Globus pallidus (tissue), 1 donor: ENCODE measurements at places on chromosomes 1 and 21.

DNA sequence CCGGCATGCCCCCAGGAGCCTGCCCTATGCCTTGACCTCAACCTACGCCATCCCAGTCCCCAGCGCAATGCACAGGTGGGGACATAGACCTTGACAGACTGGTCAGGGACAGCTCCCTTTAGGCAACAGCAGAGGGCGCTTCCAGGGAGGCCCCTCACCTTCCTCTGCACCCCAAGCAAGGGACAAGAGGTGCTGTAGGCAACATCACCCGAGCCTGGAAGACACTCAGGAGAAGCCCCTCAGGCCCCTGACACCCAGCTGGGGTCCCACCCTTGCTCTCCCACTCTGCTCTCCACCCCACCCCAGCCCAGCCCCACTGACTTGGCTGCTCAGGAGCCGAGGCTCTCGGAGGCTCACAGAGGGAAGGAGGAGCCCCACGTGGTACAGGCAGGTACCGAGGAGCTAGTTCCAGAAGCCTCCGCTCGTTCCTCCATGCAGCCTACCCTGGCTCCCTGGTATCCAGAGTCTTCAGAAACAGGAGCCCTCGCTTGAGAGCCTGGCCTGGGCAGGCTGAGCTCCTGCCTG lies 2.4 kb upstream of the WNT3A start:
- no peak for DNase-seq

DNA sequence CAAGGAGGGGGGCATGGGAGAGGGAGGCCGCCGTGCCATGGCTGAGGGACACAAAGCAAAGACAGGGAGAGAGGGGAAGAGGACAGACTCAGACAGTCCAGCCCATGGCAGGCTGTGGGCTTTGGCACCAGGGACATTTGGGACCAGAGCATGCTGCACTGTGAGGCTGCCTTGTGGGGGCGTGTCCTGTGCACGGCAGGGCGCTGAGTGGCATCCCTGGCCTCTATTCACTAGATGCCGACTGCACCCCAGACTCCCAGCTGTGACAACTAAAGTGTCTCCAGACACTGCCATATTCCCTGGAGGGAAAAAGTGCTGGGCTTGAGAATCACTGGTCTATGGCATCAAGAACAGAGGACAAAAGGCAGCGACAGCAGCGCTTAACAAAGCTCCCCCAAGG lies 18.6 kb upstream of the PRDM15 start:
- no peak for DNase-seq

DNA sequence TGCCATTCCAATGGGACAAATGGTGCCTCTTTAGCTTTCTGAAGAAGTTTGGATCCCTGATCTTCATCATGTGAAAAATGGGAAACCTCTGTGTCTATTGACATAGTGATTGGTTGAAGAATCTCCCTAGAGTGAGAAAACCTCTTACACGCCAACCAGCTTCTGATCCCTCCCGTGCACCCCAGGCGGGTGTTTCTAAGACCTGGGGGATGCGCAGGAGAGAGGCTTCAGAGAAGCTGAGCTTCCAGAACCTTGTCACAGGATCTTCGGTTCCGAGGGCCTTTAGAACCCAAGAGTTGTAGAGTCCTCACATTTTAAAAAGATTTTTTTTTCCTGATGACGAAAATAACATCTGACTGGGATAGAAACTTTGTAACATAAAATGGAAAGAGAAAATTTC lies 11.3 kb downstream of the PODN start:
- DNase-seq, result no peak

DNA sequence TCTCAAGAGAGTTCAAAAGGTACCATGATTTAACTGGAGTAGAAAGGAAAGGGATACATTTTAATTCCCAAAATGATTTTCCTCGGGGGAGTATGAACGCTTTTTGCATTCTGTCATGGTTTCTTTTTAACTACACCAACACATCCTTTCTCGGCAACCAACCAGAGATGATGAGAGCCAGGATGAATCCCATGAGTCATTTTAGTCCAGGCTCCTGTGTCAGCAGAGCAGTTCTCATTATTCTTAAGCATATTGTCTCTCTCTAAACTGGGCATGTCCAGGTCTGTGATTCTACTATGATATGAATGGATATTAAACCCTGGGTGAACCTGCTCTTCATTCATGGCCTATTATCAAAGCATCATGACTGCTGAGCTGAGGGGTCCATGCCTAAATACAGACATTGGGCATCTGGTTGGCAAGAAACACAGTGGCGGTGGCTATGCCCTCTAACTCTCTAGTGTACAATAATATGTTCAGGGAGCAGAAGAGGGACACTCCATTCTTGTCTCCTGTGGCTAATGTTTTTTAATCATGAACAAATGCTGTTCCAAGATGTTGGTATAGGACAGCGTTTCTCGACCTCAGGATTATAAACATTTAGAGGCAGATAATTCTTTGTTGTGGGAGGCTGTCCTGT lies 124.3 kb upstream of the ESRRG start:
- DNase-seq, result no peak

GRCh38 chr1:184443624-184444023 lies 56.8 kb downstream of the C1orf21 start:
- no peak for DNase-seq

GRCh38 chr1:218494449-218494852 lies 149.3 kb downstream of the TGFB2 start:
- DNase-seq, result no peak

DNA sequence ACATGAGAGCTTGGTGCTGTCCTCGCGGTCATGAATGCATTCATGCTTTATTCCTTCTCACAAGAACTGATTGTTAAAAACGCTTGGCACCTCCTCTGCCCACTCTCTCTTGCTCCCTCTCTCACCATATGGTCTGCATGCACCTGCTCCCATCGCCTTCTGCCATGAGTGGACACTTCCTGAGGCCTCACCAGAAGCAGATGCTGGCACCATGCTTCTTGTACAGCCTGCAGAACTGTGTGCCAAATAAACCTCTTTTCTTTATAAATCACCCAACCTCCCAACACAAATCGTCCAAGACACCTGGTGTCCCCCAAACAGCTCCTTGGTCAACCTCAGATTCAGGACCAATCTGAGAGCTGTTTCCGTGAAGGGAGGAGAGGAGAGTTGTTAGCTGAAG lies 43.3 kb upstream of the PCBP3 start:
- DNase-seq, result no peak

DNA sequence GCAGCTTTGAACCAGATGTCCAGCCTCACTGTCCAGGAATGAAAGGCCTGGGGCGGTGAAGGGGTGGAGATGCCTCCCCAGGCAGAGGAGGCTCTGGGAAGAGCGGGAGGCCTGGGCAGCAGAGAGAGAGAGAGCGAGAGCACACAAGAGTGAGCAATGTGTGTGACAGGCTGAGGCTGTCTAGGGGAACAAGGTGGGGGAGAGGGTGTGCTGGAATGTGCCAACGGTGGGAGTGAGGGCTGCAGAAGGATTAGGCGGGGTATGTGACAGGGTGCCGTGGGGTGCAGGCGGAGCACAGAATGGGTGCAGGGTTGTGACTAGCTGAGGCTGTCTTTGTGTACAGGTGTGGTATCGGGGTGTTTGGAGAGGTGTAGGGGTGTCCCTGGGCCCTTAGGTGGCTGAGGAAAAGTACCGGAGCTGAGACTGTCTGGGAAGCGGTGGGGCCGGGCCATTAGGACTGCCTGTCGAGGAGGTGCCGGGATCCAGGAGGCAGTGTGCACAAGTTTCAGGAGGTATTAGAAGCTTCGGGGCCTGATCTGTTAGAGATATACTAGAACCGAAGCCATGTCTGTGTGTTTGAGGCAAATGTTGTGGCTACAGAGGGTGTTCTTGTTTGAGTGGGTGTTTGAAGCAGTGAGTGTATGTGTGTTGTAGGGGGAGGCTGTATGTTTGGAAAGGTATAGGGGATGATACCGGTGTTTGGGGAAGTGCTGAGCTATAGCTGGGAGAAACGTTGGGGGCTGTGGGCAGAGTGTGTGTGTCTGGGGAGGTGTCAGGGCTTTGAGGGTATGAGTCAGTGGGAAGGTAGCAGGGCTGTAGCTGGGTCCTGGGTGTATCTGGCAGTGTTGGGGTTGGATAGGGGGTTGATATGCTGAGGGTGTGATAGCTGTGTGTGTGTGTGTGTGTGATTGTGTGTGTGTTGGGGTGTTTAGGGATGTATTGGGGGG lies 9.1 kb downstream of the AHDC1 start:
- no peak for DNase-seq

DNA sequence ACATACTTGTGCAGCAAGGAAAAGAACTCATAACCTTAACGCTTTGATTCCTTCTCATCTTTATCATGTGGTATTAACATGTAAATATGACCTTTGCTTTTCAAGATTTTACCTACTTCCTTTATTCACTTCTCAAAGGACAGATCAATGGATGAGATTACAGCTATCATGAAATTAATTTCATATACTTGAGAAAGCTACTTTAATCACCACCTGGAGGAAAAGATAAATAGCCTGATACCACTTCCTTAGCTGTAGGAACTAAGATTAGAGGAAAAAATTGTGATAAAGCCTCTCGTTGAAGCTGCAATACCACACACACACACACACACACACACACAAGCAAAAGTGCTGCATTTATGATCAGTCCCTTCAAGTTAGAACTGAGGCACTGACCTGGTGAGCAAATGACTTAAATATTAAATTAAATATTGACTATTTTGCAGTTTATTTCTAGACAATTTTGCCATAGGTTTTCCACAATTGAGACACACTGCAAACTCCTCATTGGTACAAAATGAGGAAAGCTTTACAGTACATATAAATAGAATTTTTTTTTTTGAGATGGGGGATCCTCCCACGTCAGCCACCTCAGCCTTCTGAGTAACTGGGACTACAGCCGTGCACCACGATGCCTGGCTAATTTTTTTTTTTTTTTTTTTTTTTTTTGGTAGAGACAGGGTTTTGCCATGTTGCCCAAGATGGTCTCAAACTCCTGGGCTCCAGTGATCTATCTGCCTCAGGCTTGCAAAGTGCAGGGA lies 27.2 kb upstream of the DMRTB1 start:
- no peak for DNase-seq

- no peak for DNase-seq
Observed at GRCh38 chr1:167442854-167443565, 75.3 kb downstream of the CD247 start.

DNA sequence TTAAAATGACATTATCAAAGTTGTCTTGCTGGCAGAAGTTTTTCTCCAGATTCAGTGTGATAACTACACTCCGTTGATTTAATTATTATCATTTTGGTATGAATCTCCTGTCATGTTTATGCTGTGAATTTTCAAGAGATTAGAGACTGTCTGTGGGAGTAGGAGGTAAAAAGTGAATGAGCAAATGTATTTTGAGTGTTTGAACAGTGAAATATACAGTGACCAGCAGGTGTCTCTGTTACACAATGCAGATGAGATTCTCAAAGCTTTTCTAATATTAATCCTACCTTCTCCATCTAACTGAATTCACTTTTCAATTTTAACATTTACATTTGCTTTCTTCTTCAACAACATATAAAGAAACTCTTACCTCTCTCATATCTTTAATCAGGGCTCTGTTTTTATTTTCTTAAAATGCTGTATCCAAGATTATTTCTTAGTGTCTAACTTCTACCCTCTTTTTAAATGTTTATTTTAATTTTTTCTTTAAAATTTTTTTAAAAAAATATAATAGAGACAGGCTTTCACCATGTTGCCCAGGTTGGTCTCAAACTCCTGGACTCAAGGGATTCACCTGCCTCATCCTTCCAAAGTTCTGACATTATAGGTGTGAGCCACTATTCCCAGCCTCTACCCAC lies 20.9 kb upstream of the HSPA13 start:
- no peak for DNase-seq

- DNase-seq, result no peak
Observed at GRCh38 chr1:66452982-66453381, 81.0 kb upstream of the SGIP1 start.

DNA sequence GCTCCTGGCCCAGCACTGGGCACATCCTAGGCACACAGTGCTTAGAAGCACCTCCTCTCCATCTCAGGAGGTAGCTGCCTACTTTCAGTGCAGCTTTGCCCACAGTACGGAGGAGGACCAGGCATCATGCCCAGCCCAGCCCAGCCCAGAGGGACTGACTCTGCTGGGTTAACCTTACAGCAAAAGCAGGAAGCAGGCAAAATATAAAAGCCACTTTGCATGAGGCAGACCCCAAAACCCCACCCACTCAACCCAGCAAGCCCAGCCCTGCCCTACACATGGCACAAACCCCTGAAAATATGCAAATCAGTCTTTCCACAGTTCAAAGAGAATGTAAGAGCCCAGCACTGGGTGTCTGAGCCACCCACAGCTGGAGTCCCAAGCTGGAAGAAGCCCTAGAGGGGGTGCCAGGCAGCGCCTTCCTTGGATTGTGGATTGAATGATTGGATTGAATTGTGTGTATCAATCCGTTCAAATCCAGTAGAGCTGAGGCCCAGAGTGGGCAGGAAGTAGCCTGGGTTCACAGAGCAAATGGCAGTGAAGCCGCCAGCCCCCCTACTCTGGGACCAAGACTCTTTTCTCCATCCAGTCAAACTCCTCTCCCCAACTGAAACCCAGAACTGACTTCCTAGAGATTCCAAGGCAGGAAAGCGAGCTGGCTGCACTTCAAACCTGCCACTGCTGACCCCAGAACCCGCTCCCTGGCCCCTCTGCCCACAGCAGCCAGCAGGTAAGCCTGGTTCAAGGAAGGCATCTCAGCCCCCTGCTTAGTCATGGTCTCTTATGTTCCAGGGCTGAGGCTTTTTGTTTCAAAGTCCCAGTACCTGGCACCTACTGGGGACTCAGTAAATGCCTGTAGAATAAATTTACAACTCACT lies 117.7 kb downstream of the LACTBL1 start:
- DNase-seq, result no peak

DNA sequence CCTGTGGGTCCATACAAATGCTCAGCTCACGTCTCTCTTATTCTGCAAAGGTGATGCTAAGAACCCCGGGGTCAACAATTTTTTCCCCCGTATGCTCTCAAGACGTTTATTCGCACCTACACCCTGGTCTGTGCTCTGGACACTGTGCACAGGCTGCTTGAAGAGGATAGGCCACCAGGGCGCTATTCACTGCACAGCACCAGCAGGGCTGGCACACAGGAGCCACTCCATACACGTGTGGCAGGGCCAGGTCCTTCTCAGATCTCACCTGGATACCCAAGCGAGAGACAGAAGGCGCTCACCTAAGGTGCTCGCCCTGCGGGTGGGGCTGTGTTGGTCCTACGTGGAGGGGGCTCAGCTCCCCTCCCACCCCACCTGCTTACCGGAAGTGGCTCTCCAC lies 16.7 kb downstream of the TMEM63A start:
- DNase-seq, result no peak
